ENCODE measurements at places on chromosomes 4 and X.

- DNase-seq: peak; percentile 53
Measured at GRCh38 chr4:136741468-136741867, 790.8 kb downstream of the PCDH18 start.

GRCh38 chr4:128380306-128380705 lies 92.7 kb upstream of the PGRMC2 start:
- no peak for DNase-seq

DNA sequence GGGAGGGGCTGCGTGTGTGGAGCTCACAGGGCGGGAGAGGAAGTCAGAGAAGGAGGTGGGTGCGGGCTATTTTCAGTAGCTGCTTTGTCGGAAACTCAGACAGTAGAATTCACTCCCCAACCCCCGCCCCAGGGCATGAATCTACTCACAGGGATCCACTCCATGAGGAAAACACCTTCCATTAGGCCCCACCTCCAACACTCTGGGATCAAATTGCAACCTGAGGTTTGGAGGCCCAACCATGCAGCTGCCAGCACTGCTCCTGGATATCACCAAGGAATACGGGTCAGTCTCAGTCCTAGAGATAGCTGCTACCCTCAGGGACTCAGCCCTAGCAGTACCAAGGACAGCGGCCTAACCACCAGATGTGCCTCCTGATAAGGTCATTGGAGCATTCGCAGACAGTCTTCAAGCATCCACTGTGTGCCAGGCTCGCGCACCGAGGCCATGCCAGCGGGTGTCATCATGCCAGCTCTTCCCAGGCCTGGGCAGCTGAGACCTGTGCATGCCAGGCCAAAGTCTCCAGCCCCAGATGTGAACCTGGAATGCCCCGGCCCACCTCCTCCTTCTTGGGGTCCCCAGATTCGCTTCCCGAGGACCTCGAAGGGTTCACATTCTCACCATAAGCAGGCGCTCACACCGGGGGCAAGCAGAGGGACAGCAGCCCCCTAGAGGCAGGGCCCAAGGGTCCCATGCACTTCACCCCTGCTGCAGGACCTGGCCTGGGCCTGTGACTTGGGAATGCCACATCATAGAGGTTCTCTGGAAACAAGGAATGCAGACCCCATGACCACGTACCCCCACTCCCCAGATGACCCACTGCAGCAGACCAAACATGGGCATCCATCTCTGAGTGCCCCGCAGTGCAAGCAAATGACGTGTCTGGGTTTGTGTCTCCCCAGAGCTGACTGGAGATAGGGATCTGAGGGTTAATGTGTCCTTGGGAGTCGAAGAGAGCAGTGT lies 102.3 kb downstream of the ADRA2C start:
- DNase-seq: no peak

DNA sequence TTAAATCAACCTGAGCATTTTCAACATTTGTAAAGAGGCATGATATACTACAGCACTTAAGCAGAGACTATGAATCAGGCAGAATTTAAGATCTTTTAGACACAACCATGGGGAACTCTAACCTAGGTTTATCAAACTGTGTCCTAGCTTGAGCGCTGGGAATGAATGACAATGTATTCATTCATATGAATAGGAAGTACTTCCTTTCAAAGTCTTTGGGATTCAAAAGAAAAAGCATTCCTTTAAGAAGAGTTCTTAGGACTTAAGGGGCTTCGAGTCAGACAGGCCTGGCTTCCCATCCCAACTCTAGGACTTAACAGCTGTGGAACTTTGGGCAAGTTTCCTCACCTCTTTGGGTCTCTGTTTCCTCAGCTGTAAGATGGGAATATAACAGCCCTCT lies 104.6 kb downstream of the ANAPC4 start:
- no peak for DNase-seq

DNA sequence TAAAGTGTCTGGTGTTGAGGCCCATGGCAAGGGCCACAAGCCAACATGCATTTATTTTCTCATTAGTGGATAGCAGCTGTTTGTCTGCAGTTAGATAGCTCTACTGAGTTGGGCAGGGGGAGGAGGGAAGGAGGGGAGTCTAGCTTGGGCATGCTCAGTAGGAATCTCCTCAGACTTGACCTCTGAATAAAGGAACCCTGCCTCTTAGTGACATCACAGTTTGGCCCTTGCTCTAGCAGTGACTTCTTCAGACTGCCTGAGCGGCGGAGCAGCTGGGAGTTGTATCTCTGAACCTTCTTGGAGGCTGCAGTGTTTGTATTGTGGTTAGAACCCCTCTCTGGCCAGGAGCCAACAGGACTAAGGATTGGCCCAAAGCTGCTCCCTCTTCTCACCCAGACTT lies 57.4 kb downstream of the BCORL1 start:
- no peak for DNase-seq

GRCh38 chr4:70239884-70240591 lies 2.4 kb upstream of the CSN3 start:
- DNase-seq: peak; percentile 58

DNA sequence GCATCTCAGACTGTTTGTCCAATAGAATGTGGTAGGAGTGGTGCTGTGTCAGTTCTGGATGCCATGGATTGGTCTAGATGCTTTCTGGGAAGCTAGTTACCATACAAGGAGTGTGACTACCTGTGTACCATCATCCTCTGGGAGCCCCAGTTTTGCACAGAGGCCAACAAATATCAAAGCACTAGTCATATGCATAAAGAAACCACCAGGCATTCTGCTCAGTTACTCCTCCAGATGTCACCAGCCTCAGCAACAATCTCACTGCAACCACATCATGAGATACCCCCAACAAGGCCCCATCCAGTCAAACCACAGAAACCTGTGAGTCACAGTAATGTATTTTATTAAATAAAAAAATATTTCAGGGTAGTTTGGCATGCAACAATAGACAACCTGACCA lies 435.8 kb upstream of the CPEB2 start:
- DNase-seq: peak; percentile 4

GRCh38 chr4:183635321-183635720 lies 23.7 kb downstream of the RWDD4 start:
- DNase-seq: peak; percentile 26

GRCh38 chr4:94169803-94170372 lies 37.8 kb upstream of the SMARCAD1 start:
- no peak for DNase-seq

- DNase-seq: no peak
Measured at GRCh38 chr4:1380368-1381151, 25.7 kb downstream of the NKX1-1 start.

DNA sequence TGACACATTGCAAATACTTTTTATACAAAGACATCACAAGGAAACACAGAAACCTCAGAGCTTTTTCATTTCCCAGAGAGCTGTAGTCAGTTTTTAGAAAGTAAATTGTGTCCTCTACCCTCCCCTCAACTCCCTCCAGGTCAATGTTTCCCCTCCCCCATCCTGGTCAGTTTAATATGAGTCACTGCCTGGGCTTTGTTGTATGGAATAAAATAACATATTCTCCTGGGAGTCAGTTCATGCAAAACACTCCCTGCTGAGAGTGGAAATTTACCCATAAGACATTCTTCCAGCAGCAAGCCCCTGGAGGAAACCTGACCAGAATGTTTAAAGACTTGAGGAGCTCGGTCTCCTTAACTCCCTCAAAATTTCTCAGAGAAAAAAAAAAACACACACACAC lies 270.1 kb upstream of the LDB2 start:
- peak; percentile 90 for DNase-seq

DNA sequence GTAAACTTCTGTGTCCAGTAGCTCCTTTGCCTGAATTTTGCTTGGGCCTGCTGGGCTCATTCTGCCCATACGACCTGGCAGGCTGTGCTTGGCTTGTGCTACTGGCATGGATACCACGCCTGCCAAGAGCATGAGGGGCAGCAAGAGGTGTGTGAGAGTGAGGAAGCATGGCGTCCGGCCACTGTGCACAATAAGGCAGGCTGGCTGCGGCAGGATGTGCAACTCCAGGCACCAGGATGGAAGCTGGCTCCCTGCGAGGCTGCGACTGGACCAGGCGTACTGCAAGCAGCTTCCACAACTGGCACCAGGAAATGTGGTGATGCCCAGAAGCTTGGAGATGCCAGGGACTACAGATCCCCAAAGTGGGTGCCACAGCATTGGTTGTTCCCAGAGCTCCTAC lies 709.3 kb downstream of the PCDH18 start:
- DNase-seq: no peak

DNA sequence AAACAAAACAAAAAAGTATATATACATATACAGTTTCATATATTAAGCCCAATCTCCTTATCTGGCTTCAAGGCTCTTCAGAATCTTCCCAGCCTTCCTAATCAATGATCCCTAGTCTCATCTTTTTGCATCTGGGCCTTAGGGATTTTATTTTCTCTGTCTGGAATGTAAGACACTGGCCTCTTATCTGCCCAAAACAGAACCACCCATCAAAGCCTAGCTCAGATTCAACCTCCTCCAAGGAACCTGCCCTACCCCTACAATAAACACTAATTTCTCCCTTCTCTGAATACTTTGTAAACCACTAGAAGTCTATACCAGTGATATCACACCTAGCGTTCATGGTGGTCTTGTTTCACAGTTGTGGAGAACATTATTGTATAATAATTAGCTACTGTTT lies 23.2 kb upstream of the GAB1 start:
- DNase-seq: no peak

GRCh38 chrX:24325231-24325630 lies 11.4 kb upstream of the SUPT20HL2 start:
- DNase-seq: no peak

DNA sequence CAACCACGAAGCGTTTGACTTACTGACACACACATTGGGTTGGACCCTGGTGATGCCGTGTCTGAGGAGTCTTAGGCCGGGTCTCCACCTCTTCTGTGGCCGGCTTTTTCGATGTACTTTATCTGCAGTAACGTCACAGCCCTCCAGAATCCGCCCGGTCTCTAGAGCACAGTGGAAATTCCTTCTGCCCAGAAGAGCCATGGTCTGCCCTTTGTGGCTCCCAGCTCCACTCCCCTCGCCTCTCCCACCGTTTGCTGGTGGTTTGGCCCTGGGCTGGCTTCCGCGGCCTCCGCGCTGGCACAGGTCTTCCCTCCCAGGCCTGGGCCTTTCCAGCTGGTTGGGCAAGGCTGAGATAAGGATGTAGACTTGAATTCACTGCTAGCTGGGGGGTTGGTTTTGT lies 4.3 kb downstream of the MAEA start:
- DNase-seq: peak; percentile 28

- DNase-seq: peak; percentile 7
Measured at GRCh38 chr4:19030048-19030447, 1008.5 kb upstream of the LCORL start.

DNA sequence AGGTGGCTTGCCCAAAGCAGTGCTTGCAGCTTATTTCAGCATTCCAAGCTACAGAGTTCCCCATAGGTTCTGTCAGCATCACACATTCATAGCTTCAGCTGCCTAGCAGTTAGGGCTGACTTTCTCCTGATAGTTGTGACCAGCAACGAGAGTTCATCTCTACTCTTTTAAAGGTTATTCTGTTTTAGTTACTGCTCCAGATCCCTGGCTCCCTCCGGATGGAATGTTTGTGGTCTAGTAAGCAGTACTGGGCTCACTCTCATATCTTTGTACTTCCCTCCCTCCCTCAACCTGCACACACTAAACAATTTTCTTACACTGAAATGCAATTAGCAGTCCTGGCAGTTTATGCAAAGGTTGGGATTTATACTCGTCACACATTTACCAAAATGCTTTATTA lies 43.9 kb downstream of the PTTG2 start:
- peak; percentile 21 for DNase-seq

- no peak for DNase-seq
Measured at GRCh38 chrX:19981947-19982346, 8.9 kb downstream of the BCLAF3 start.

- no peak for DNase-seq
Measured at GRCh38 chrX:20224814-20225487, 41.8 kb downstream of the RPS6KA3 start.

- DNase-seq: no peak
Measured at GRCh38 chr4:138815811-138816210, 199.8 kb upstream of the NOCT start.

GRCh38 chrX:1465286-1466231 lies 12.8 kb upstream of the ASMTL start:
- no peak for DNase-seq

- peak; percentile 72 for DNase-seq
Measured at GRCh38 chr4:174631901-174632758, 109.8 kb upstream of the HPGD start.

DNA sequence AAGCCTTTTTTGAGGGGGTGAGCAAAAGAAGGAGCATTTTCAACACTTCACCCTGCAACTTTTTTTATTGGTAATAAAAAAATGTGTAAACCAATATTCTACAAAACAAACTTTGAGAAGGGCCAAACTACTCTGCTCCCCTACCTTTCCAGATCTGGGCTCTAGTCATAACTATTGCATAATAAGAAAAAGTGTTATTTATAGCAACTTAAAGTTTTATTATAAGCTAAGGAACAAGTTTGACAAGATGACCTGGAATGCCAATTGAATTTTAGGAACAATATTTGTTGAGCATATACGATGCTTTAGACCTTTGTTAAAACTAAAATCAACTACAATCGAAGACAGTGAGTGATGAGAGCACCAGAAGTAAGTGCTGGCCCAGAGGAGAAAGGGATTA lies 409.6 kb downstream of the IL15 start:
- no peak for DNase-seq

DNA sequence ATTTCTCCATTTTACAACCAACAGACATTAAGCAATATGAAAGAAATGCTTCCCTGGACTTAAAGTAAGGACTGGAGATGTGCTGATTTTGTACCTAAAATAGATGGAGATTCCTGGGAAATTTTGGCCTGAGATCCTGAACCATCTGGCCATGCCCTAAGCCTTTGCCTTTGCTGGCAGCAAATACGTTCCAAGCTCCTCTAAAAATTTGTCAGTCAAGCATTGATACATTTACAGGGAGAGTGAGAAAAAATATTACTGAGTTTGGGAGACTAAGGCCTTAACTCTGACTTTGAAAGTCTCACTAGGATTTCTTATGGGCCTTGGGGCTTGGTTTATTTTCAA lies 63.9 kb downstream of the FHDC1 start:
- no peak for DNase-seq

GRCh38 chr4:109560687-109561461 lies 828 bp downstream of the MCUB start:
- DNase-seq: peak; percentile 78

DNA sequence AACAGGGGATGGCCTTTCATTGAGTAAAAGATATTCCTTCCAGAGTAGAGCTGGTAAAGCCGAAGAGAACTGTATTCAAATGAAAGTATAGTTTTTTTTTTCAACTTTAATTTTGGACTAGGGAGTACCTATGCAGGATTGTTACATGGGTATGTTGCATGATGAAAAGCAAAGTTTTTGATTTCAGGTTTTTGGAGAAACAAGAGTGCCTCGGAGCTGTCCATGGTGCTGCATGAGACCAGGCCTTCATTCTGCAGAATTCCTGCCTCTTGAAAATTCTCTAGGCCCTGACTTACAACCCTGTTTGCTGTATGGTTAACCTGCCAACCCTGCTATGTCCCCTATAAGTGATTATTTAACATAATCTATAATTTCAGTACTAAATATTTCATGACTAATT lies 1065.7 kb upstream of the FTHL17 start:
- DNase-seq: peak; percentile 3

GRCh38 chr4:118866442-118866841 lies 22.2 kb upstream of the SYNPO2 start:
- no peak for DNase-seq

GRCh38 chr4:155962767-155963166 lies 9.1 kb upstream of the CTSO start:
- no peak for DNase-seq

All from fibroblast of pulmonary artery (primary cell).